CD4-positive, alpha-beta memory T cell (primary cell): ENCODE measurements at places on chromosomes 5 and 9.

DNA sequence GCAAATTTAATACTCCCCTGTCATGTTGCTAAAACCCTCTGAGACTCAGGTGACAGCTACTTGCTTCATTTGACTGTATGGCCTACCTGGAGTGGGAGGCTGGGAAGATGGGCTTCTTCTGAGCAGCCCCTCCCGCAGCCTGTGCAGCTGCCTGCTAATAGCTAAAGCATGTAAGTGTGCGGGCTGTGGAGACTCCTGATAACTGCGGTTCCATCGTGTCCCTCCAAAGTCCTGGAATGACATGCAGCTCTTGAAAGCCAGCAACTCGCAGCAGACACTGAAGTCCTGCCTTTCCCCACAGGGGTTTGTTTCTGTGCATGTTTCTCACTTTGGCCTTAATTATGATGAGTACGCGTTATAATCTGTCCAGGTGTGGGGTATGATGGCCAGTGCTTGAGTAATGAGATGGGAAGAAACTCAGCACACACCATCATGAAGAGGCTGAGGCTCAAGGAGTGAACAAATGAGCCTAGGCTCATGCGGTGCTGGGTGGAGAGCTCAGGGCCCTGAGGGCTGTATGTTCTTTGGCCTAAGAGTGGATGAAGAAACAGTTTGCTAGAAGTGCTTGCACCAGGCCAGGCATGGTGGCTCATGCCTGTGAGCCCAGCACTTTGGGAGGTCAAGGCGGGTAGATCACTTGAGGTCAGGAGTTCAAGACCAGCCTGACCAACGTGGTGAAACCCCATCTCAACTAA is 119.1 kb downstream of the DOCK2 start:
- no peak for DNase-seq

DNA sequence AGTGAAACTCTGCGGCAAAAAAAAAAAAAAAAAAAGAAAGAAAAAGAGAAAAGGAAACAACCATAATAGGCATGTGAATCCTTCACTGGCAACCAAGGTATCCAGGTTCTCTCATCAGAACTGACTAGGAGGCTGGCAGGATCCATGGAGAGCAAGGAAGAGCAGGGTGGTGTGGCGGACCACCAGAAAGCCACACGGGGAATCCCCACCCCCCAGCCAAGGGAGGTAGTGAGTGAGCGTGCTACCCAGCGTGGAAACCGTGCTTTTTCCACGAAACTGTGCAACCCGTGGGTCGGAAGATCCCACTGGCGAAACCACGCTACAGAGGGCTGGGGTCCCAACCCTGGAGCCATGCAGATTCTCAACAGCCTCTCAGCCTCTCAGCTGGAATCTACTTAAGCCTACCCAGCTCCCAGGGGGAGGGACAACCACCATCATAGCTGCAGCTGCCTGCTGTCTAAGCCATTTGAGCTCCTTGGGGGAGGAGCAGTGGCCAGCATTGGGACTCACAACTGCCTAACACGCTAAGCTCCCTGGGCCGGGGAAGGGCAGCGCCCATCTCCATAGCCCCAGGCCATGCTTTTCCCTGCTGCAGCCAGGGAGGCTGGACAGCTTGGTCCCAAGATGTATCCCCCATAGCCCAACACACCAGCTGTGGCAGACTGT is 91.6 kb downstream of the PRELID2 start:
- no peak for DNase-seq

GRCh38 chr5:80761966-80762365 is 107.2 kb upstream of the DHFR start:
- no peak for DNase-seq

DNA sequence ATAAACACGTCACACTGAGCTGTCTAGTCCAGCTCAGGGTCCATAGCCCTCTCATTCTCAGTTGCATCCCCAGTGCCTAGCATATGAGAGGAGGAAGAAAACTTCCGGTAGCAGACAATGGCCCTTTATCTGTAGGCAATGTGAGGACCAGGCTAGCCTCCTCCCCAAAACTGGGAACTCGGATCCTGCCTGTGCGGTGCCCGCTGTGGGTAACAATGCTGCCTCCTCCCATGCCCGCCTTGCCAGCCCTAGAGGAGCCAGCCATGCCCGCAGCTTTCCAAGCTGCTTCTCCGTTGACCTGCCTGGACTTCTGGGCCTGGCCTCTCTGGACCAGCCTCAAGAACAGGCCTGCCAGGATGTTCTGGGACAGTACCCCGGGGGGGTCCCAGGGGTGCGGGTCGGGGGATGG is 74.6 kb upstream of the ORM1 start:
- DNase-seq, result no peak

- DNase-seq, result no peak
These were observed 413.2 kb downstream of the MED10 start for GRCh38 chr5:5965132-5965531.

- no peak for DNase-seq
These were observed 53.7 kb upstream of the SMIM15 start for GRCh38 chr5:61215996-61216395.

DNA sequence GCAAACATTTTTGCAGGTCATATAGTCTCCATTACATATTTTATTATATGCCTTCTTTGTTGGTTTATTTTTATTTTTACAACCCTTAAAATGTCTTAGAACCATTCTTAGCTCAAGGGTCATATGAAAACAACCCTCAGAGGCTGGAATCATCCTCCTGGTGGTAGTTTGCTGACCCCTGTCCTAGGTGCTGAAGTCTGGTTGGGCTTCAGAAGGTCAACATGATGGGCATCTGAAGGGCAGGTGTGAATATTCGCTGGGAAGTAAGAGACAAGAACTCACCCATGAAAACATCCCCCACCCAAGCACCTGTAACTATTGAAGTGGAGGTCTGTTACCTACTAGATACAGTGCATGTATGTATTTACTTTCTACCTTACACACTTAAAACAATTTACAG is 75.4 kb downstream of the OSMR start:
- no peak for DNase-seq

- no peak for DNase-seq
These were observed 66.8 kb upstream of the ABL1 start for GRCh38 chr9:130768265-130768664.

DNA sequence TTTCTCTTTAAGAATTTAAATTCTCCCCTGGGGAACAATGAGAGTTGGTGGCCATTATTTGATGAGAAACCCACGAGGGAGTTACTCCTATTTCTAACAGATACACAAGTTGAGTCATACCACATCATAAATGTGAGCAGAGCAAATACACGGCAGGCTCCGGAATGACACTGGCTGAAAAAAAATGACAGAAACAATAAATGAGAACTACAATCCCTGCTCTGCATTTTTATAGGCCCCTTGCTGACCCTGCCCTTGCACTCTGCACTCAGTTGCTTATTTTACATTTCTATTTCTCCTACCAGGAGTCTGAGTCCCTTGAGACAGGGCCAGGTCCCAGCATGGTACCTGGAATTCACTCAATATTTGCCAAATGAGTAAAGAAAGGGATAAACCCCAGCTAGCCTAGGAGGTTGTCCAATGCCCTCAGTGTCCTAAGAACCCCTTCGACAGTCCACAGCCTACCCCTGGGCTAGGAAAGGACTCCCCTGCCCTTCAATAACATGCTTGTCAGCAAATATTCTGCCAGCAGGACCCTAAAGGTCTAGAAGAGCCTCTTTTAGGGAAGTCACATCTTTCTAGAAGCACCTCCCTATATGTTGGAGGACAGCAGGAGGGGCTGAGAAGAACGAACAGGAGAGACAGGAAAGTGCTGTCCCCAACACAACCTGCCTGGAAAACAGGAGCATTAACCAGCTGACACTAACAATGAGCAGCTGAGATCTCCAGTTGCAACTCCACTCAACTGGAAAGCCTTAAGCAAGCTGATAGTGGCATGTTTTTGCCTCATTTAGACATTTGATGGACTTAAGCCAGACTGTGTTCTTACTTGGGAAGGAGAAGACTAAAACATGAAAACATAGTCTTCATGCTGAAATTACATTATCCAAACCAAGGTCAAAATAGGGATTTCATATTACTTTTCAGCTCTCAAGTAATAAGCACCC is 191.2 kb downstream of the ACTL7B start:
- no peak for DNase-seq

GRCh38 chr5:54257366-54258118 is 52.8 kb downstream of the ARL15 start:
- no peak for DNase-seq
